Effector memory CD8-positive, alpha-beta T cell (primary cell): ENCODE measurements at places on chromosomes 7 and 10.

- no peak for DNase-seq
Measured at GRCh38 chr7:74014931-74015330, 13.0 kb upstream of the ELN start.

GRCh38 chr10:79405221-79405994 is 40.0 kb downstream of the ZCCHC24 start:
- no peak for DNase-seq

- DNase-seq = peak; percentile 15
Measured at GRCh38 chr10:29304264-29304994, 15.6 kb downstream of the LYZL1 start.

DNA sequence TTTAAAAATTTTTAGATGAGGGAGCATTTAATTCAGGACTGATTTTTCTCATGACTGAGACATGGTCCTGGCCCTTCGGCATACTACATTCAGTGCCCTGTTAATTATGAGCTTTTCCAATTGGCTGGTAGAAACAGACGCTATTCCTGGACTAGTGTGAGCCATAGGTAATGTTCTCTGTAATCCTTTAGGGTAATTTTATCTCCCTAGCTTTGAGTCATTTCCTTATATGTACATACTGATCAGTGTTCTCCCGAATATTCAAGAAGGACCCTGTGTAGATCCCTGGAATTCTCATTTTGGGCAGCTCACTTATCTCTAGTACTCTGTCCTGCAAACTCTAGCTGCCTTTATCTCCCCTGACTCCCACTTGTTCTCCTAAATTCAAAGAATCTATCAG is 92.6 kb upstream of the NPY start:
- no peak for DNase-seq

GRCh38 chr10:43077421-43078171 is 727 bp downstream of the RET start:
- no peak for DNase-seq

DNA sequence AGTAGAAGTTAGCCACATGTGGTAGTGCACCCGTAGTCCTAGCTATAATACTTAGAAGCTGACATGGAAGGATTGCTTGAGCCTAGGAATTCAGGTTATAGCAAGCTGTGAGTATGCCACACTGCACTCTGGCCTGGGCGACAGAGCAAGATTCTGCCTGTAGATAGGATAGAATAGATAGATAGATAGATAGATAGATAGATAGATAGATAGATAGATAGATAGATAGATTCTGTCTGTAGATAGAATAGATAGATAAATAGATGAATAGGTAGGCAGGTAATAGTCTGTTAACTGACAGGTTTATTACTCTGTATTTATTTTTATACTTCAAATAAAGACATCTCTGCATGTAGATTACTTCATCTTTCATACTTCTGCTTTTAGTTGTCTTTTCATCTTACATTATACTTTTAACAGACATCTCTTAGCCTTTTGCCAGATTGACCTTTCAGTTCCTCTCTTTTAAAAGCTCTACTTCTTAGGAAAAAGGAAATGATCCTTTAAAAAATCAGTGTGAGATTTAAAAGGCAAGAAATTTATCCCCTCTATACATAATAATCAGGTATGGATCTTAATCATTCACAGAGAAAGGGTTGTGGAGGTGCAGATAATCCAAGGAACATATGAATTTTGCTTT is 31.8 kb downstream of the CCAR1 start:
- DNase-seq = no peak

- DNase-seq = no peak
Measured at GRCh38 chr7:51000956-51001355, 218.3 kb upstream of the GRB10 start.

DNA sequence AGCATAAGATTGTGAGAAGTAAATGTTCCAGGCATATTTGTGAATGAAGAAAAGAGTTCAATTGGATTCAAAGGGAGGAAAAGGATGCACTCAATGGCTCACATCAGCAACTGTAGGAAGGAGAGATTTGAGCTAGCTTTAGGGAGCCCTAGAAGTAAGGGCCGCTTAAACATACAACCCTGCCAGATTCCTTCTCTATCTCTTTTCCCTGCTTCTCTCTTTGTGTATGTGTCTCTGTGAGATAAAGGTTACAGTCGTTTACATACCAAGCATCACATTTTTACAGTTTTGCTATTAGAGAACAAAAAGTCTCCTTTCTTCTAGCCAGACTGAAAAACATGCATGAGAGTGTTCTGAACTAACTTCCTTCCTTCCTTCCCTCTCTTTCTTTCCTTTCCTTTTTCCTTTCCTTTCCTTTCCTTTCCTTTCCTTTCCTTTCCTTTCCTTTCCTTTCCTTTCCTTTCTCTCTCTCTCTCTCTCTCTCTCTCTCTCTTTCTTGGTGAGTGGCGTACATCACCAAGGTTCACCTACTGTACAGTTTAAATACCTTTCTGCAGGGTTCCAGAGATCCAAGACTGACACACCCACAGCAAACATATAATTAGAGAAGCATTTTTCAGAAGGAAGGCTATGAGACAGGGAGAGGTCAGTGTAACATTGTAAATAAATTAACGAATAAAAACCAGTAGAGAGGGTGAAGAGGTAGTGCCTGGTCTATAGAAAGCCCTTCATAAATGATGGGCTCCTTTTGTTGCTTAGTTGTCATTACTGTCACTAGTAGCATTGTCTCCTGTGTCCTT is 240.4 kb downstream of the ARL4A start:
- DNase-seq = no peak
